GM23248 (cell line): ENCODE measurements at places on chromosomes 12 and 14.

GRCh38 chr12:126684703-126685102 is 1582.3 kb upstream of the TMEM132C start:
- DNase-seq = no peak

DNA sequence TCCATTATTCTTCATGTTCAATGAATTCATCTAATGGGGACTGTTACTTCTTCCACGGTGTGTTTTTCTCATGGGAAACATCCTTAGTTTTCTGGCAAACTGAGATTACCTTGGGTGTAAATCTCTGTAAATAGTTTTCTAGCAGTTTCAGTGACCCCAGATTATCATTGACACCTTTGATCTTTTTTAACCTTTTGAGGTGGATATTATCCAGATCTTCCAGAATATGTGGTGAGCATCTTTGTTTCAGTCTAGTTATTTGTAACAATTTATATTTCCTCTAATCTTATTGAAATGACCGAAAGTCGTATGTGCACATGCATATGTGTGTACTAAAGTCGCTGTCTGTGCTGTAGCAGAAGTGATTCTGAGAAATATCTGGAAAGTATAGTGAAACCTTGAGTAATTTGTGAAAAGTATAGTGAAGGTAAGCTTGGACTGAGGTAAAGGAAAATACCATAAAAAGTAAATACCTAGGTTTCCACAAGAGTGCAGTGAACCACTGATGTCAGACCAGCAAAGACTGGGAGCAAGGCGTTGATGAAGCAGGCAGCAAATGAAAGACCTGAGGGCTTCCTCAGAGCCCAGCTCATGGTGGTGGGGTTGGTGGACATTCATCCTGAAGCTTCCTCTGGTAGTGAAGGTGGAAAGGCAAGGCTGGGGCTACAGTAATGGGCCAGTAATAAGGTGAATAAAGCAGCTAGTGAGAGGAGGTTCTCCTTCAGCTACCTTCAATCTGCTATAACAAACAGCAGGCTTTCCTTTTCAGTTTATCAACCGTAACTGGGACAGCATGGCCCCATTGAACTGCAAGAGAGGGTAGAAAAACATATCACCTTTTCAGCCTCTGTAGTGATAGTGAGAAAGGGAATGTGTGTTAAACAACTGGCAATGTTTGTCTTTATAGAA is 480.2 kb upstream of the FBXO33 start:
- no peak for DNase-seq

GRCh38 chr12:553216-554000 is 93.7 kb downstream of the B4GALNT3 start:
- no peak for DNase-seq

DNA sequence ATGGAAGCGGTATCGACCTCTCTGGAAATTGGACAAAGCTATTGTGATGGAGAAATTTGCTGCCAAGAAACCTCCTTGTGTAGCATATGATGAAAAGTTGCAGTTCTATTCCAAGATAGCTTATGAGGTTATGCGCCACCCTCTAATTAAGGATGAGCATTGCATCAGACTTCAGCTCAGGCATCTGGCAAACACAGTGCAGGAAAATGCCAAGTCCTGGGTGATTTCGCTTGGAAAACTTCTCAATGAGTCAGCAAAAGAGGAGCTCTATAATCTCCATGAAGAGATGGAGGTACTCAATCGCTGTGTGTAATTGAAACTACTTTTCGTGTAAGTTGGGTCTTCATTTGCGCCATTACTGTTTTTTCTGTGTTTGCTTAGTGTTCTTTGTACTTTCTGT is 51.2 kb downstream of the DNAH10 start:
- DNase-seq = peak; percentile 75

DNA sequence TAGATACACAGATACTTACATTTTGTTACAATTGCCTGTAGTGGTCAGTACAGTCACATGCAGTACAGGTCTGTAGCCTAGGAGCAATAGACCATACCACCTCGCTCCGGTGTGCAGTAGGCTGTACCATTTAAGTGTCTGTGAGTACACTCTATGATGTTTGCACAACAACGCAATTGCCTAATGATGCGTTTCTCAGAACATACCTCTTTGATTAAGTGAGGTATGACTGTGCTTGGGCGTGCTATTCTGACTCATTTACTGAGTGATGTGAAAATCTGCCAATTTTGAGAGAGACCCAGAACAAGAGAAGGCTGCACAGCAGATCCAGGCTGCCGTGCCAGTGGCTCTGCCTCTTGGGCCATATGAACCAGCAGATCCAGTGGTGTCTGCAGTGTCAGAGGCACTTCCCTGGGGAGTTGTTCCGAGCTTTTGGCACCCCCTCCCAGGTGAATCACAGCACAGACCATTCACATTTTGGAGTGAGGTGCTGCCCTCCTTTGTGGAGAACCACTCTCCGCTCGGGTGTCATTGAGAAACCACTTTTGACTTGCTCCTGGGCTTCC is 20.4 kb downstream of the DLK1 start:
- peak; percentile 99 for DNase-seq

GRCh38 chr14:105437723-105438500 is 18.3 kb downstream of the MTA1 start:
- no peak for DNase-seq

GRCh38 chr12:27498149-27498548 is 25.9 kb upstream of the PPFIBP1 start:
- no peak for DNase-seq

GRCh38 chr12:99983456-99984258 is 1.1 kb downstream of the ANKS1B start:
- DNase-seq = peak; percentile 17

DNA sequence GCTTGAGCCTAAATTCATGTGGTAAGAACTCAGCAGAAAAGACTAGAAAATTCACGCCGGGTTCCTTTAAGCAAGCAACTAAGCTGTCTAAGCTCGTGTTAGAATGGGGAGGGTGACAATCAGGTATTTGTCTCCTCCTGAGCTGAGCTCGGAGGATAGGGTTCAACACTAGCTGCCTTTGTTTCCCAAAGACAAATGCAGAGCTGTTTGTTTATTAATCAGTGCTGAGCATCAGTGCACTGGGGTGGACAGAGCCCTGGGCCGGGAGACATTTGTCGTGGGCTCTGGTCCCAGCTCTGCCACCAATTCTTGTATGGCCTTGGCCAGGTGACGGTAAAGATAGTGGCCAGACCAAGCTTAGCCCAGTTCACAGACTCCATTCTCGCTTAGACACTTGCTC is 43.7 kb downstream of the DEGS2 start:
- DNase-seq = no peak

DNA sequence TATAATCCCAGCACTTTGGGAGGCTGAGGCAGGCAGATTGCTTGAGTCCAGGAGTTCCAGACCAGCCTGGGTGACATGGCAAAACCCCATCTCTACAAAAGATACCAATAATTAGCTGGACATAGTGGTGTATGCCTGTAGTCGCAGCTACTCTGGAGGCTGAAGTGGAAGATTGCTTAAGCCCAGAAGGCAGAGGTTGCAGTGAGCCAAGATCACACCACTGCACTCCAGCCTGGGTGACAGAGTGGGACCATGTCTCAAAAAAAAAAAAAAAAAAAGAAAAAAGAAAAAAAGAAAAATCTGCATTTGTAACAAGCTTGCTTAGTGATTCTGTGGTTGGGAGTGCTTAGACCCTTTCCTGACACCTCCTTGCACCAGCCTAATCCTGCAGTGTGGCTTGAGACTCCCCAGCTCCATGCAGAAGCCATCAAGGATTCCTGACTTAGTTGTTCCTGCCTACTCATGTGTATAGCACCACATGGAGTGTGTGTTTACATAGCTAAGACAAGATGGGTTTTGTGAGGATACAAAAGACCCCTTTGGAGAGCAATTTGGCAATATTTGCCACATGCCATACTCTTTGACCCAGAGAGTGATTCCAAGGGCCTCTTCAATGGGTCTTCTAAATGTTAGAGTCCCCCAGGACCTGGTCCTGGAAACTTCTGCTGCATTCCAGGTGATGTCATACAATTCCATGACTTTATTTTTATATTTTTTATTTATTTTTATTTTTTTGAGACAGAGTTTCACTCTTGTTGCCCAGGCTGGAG is 5.1 kb upstream of the TMED10 start:
- no peak for DNase-seq

DNA sequence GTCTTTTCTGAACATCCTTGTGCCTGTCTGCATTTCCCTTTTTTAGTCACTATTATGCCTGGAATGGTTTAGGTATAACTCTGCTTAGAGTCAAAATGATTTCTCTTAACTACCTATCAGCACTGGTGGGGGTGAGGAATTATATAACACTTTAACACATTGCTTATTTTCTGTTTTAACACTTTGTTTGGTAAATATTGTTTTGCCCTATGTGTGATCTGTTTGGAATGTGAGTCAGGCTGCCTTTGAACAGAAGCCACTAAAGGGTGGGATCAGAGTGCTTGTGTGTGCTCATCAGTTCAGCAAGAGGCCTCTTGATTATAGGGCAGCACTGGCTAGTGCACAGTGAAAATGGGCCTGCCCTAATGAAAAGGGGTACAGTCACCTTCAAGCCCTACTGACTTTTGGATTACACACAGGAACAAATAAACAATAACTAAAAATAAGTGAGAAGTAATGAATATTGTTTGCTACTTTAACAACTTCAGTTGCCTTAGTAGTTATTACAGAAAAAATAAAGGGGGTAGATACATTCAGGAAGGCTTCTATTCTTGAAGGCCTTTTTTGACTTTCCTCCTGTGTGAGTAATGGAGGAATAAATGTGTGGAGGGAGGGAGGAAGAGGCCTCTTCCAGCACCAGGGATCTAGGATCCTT is 23.2 kb downstream of the NGDN start:
- DNase-seq = peak; percentile 53

- peak; percentile 84 for DNase-seq
Observed at GRCh38 chr14:37034410-37035285, 137.8 kb downstream of the SLC25A21 start.

DNA sequence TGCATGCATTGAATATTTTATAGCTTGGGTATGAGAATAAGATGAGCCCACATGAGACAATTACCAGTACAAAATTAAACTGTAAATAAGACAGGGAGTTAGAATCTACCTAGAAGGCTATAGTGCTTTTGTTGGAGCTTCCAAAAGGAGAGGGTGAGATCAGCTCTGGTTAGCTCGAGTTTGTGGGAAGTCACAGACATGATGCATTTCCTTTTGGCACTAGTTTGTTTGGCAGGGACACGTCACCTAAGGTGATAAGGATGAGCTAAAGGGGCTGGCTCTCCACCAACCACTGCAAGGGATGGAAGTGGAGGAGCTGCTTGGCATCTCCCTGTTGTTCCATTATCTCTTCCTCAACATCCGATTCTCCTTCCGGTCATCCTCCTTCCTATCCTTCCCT is 48.5 kb upstream of the CPM start:
- peak; percentile 71 for DNase-seq

DNA sequence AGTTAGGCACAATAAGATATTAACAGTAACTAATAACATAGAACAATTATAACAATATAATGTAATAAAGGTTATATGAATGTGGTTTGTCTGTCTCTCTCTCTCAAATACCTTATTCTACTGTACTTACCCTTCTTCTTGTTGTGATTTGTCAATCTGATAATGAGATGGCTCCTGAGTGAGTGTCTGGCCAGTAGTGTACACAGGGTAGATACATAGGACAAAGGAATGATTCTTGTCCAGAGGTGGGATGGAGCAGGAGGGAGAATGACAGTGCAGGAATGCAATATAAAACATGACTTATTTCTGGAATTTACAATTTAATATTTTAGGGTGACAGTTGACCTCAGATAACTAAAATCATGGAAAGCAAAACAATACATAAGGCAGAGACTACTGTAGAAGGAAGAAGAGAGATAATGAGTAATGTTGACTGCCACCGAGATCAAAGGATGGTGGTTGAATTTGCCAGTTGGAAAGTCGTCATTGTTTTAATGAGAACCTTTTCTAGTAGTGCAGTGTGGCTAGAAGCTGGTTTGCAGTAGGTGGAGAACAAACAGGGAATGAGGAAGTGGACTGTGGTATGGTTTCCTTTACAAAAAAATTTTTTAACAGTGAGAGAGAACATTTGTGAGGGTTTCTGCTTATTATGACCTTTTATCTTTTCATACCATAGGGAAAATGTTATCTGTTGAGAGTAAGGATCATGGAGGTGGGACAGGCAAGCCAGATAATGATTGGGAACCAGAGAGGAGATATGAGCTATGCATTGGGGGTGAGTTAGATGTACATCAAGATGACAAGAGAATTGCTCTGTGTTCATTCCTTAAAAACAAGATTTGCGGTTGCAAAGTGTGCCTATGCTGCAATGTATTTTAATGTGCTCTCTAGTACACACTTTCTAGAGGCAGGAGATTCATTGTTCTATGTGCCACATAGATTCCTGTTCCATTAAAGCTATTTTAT is 458.3 kb downstream of the BTG1 start:
- DNase-seq = peak; percentile 13

- DNase-seq = peak; percentile 29
Observed at GRCh38 chr12:4270831-4271716, 2.5 kb upstream of the CCND2 start.
